Natural killer cell treated with Interleukin-12 subunit alpha and Interleukin-12 subunit beta and Interleukin-15 and Interleukin-18, amount 100 ng/mL, for 72 hours (primary cell): ENCODE measurements at places on chromosomes 6 and 20.

DNA sequence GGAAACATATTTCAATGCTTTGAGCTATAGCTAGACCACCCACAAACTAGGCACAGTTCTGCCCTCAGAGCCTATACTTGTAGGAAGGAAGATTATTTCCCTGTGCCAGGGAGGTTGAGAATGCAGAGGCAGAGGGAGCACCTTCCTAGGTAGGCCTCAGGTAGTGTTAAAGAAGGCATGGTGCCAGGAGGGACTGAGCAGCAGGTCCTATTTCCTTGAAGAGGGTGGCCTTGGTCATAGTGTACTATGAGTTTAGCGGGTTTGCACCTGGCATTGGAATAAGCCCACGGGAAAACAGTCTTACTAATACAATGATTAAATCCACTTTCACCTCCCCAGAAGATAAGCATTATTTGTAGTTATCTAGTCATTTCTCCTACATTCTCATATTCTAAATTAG is 375.4 kb downstream of the CDKAL1 start:
- no peak for DNase-seq

- DNase-seq = no peak
These were observed 261.2 kb downstream of the PTPRK start for GRCh38 chr6:128259029-128259724.

DNA sequence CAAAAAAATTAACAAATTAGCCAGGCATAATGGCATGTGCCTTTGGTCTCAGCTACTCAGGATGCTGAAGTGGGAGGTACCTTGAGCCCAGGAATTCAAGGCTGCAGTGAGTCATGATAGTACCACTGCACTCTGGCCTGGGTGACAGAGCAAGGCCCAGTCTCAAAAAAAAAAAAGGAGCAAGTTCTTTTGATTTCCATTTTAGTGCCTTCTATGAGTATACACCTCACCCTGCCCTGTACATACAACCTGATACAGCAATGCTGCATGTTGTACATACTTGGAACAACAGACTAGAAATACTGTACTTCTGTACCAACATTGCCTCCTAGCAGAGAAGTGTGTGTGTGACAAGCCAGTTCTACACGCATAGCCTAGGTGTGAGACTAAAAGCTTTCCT is 97.3 kb upstream of the CARMIL1 start:
- no peak for DNase-seq

DNA sequence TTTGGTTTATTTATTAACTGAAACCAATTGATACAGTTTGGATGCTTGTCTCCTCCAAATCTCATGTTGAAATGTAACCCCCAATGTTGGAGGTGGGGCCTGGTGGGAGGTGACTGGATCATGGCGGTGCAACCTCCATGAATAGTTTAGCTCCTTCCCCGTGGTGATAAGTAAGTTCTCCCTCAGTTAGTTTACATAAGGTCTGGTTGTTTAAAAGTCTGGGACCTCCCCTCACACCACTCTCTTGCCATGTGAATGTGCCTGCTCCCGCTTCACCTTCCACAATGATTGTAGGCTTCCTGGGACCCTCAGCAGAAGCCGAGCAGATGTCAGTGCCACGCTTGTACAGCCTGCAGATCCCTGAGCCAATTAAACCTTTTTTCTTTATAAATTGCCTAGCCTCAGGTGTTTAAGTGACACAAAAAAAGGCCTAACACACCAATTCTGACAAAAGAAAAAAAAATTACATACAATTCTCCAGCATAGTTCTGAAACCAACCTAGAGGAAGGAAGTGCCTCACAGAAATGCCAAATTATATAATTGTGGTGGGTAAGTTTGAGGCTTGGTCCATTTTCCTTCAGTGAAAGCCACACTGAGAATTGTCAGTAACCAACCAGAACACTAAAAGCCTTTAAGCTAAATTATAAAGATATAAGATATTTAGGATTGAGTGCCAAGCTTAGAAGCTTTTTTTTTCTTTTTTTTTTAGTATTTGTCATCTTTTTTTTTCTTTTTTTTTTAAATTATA is 15.0 kb downstream of the MAP7 start:
- DNase-seq = no peak

DNA sequence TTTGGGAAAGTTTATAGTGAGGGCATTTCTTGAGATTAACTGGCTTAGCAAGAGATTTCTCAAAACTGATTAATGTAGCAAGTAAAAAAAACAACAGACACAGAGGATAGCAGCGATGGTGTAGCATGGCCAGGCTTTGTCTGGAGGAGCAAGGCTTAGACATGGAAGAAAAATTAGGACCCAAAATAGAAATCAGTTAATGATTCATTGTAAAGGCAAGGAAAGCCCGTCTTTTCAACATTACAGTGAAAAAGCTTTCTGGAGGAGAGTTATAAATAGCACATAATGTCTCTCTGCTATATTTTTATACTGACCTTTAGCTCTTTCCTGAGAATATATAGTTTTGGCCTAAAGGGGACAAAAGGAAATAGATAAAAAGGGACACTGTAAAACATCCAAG is 45.1 kb downstream of the FNDC1 start:
- DNase-seq = no peak

DNA sequence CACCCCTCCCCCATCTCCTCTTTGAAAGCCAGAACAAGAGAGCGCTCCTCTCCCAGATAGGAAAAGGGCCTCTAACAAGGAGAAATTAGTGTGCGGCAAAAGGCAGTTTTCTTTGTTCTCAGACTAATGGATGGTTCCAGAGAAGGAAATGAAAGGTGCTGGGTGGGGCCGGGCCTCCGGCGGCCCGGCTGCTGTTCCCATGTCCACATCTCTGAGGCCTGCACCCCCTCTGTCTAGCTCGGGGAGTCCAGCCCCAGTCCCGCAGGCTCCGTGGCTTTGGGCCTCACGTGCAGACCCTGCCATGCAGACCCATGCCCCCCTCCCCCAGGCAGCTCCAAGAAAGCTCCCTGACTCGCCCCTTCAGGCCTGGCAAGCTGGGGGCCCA is 35.8 kb upstream of the MRGBP start:
- no peak for DNase-seq

DNA sequence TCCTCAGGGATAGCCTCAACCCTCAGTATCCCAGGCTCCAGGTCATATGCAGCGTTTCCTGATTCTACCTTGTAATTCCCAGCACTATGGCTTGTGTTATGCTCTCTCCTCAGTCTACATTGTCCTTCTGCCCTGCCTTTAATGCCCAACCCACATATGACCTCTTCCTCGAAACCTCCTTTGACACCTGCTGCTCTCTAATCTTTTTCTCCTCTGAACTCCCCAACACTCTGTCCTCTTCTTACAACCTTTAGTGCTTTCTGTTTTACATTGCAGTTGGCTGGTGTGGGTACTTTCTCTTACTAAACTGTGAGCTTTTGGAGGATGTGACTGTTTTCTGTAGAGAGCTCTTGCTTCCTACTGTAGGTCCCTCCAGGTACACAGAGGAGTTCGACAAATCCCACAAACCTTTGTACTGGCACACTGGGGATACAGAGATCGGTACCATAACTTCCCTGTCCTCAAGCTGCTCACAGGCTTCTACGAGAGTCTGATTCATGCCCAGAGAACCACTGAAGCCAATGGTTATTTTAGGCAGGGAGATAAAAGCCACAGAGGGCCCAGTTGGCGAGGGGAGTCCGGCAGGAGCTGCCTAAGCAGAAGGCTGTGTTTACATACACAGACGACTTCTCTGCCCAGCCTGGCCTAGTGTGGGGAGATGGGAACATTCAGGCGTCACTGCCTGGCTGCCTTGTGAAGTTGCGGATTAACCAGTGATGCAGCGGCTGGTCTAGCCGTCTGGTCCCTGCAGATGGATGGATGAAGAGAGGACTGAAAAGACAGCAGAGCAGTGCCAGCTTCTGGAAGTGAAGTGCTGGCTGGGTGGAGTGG is 8.4 kb upstream of the EPB41L1 start:
- no peak for DNase-seq

- DNase-seq = no peak
These were observed 74.4 kb downstream of the OPRM1 start for GRCh38 chr6:154113392-154113791.

DNA sequence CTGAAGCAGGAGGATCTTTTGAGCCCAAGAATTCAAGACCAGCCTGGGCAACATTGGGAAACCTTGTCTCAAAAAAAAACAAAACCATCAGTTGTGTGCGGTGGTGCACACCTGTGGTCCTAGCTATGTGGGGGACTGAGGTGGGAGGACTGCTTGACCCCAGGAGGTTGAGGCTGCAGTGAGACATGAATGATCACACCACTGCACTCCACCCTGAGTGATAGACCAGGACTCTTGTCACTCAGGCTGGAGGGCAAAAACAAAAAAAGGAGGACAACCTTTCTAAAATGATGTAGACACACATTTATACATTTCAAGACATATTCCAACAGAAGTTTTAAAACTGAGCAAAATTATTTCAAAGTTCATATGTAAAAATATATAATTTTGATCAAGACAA is 45.1 kb downstream of the NOL7 start:
- no peak for DNase-seq

DNA sequence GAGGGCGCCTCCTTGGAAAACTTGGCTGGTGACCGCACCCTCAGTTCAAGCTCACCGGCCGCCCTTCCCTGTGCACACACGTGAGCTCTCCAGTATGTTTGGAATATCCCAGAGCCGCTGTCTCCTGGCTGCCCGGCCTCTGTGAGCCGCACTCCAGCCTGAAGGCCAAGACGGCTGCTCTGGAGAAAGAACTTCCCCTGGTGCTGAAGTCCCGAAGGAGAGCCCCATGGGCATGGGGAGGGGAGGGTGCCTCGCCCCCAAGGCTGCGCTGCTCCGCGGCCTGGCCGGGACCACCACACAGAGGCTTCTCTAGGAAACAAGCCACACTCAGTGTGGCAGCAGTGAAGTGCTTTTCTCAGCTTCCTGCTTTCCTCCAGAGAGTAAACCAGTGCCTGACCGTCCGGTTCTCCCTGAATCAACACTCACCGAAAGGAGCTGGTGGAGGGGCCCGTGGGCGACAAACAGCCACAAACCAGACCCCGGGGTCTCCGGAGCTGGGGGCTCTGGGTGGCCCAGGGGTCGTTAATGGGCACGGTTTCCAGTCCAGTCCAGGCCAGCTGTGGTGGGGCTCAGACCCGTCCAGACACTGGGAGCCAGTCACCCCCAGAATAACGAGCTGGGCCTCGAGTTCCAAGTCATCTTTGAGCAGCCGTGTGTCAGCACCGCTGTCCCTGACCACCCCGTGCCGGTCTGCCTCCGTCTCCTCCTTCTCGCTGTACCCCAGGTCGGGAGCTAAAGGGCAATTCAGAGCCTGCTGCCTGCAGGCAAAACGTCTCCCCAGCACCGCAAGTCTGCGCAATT is 87.4 kb upstream of the BHLHE23 start:
- DNase-seq = peak; percentile 54

GRCh38 chr20:652615-653109 is 338 bp downstream of the SRXN1 start:
- peak; percentile 66 for DNase-seq

DNA sequence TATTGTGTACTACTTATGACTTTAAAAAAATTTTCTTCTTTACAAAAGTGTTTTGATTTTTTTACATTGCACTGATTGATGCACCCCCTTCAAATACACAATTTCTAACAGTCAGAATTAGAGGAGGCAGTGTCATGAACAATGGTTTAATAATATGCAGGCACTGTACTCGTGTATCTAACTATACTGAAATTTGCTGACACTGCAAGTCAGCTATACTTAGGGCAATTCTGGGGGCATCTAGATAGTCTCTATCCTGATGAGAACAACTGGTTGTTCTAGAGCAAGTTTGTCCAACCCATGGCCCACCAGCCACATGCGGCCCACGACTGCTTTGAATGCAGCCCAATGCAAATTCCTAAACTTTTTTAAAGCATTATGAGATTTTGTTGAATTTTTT is 375.6 kb downstream of the BCKDHB start:
- no peak for DNase-seq

DNA sequence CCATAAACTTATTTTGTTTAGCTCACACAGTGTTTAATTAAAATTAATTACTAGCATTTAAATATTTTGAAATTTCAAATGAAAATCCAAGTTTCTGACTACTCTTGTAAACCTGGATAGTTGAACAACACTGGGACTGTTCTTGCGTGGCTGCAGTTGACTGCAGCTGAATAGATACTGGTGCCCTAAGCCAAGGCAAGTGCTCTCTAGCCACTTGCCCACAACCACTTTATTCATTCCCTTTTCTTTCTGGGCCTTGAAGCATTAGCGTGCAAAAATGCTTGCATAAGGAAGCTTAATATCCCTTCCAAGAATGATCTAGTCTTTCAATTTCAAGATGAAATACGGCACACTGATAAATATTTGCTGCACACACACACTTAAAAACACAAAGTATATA is 676.0 kb upstream of the MARCKS start:
- DNase-seq = no peak

DNA sequence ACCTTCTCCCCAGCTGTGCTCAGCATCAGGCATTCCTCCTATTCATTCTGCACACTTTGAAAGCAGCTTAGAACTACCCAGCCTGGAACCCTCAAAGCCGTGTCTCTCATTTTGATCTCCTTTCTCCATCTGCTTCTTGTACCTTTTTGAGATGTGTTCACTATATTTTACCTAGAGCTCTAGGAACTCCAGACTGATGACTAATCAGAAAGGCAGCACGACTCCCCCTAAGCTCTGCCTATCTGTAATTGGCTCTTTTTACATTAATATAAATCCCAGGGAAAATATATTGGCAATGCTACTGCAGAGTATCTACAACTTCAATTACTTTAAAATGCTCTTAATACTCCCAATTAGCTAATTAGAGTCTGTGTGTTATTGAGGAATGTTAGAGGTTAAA is 671.5 kb downstream of the CBLN4 start:
- DNase-seq = no peak

DNA sequence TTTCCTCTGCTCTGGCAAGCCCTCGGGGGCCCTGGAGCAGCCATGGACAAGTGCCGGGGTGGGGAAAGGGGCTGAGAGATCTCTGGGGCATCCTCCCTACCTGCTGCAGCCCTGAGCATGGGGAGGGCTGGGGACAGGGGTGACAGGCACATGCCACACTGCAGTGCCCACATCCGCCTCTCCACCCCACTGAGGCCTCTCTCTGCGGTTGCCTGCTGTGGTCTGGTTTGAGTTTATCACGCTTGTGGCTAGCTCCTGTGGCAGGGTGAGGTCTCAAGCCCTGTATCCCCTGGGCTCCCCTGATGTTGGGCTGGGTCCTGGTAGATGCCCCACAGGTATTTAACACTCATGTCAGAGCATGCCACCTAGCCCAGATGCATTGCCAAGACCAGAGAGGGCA is 52.9 kb upstream of the MLN start:
- peak; percentile 80 for DNase-seq

DNA sequence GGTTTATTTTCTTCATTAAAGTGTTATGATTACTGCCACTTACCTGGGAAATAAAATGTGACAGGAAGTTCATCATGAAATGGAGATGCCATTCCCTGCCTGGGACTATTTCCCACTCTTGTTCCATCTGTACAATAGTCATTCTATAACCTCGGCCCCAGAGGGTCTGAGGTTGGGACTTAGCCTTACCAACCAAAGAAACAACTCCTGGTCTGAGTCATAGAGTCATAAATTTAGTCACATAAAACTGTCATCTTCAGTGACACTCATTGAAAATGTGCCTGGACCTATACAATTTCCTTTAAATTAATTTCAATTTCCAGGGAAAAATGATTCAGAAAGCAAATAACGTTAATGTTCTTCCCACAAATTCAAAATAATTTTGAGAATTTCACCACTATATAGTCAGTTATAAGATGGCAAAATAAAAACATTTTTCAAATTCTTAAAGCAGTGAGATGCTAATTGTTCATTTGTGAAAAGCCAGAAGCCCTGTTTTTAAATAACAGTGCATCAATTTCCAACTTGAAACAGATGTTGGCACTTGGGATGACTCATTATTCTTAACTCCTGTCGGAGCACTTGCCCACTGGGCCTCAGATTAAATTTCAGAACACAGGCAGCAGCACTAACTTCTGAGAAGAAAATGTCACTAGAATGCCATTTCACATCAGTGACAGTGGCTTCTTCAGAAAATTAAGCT is 201.2 kb upstream of the SMLR1 start:
- no peak for DNase-seq
